ENCODE measurements at places on chromosomes 13 and 19. TPM values are rescaled to one million over a fixed set of nuclear protein-coding genes. Genes with fewer than 3 reads are reported as not detected.

DNA sequence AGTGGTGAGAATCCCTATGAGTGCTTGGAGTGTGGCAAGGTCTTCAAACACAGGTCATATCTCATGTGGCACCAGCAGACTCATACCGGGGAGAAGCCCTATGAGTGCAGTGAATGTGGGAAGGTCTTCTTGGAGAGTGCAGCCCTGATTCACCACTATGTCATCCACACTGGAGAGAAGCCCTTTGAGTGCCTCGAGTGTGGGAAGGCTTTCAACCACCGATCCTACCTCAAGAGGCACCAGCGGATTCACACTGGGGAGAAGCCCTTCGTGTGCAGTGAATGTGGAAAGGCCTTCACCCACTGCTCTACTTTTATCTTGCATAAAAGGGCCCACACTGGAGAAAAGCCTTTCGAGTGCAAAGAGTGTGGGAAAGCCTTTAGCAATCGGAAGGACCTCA lies 18.7 kb upstream of the AURKC start:
- no peak for DNase-seq

DNA sequence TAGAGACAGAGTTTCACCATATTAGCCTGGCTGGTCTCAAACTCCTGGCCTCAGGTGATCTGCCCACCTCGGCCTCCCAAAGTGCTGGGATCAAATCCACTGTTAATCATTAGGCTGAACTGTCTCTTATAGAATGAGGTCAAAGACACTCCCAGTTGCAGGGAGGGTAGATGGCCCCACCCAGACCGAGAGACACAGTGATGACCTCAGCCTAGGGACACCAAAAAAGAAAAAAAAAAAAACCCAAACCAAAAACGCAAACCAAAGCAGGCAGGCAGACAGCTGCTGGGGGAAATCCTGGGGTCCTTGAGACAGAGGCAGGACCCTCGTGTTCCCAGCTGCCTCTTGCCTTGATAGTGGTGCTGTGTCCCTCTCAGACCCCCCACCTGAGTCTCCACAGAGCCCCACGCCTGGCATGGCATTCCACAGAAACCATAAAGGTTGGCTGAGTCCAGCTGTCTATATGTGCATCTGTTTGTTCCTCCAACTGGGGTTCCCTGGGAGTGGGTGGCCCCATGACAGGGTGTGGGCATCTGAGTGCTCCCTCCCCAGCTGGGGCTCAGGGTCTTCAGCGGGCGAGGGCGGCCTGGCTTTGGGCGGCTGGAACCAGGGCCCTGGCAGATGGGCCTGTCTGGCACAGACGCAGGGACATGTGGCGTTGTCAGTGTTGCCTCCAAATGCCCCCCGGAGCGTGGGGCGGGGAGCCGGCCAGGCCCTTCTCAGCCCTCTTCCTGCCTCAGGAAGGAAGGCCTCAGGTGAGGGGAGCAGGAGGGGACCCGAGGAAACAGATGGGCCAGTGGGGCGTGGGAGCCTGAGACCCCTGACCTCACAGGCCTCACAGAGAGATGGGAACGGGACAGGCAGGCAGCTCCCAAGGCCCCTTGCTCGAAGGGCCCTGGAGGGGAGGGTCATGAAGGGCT lies 5.2 kb downstream of the DAND5 start:
- no peak for DNase-seq

DNA sequence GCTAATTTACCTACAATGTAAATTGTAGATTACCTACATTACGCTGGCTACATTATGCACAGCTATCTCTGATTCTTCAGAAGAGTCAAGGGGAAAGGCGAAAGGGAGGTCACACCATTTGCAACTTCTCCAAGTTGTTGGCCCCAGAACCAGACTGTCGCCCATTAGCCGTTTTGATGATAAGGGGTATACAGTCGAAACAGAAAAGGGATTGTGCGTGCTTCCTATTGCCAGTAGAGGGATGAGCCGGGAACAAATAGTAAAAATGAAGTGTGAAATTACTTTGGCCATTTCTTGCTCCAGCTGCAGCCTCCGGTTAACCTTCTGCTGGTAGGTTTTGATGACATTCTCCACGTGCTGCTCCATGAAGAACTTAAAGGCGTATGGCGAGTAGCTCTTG lies 73.8 kb downstream of the LATS2 start:
- no peak for DNase-seq

Gene KASH5
- total RNA-seq, result 1.1 TPM

Measured in activated naive CD8-positive, alpha-beta T cell treated with anti-CD3 and anti-CD28 coated beads for 36 hours (primary cell).